GOT3 (cell line): ENCODE measurements at places on chromosomes 2 and 18.

GRCh38 chr18:38693104-38693503 lies 1127.5 kb upstream of the CELF4 start:
- no peak for DNase-seq

GRCh38 chr2:71000780-71001591 lies 6.3 kb upstream of the TEX261 start:
- DNase-seq = no peak

DNA sequence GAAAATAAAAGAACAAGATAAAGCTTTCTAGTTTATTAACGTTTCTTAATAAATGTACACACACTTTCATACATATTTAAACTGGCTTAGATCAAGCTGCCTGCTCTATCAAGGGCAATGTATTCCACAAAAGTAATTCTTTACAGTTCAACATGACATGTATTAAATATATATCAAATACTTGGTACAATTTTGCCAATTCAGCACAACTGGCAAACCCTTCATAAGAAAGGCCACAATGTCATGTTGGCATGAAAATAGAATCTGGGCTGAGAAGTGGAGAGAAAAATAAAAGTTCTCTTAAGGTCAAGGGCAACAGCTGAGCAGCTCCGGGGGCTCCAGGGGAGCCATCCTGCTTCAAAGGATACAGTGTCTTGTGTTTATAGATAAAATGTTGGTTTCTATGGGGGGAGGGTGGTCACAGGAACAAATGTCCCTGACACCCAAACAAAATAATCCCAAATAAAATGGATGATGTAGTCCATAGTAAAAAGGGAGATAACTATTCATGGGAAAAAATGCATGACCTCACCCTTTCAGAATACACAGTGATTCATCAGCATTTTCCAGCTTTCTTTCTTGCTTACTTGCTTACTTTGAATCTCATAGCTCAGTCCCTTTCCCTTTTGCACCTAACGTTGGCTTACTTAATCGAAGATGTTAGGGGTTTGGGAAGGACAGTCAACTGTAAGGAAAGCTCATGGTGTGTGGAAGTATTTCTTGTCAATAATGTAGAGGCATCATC lies 494.9 kb downstream of the NYAP2 start:
- no peak for DNase-seq

DNA sequence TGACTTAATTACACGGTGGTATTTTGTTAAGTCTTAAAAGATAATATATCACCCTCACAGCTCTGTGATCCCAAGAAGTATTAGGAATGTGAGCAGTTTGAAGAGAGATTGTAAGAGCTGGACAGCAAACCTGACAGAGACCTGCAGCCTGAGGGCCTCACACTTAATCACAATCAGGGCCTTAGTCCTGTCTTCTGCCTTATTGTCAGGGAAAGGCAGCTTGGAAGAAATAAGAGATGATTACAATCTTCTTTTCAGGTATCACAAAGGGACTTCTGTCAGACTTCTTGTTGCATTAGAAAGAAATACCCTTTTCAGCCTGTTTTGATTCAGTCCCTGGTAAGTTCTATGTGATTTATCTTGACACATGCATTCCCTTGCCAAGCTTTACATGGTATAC lies 1433.8 kb upstream of the SLC39A10 start:
- no peak for DNase-seq

GRCh38 chr2:72917877-72918553 lies 696 bp downstream of the EMX1 start:
- no peak for DNase-seq

- DNase-seq = no peak
These were observed 691.0 kb downstream of the ZEB2 start for GRCh38 chr2:143828763-143829537.

DNA sequence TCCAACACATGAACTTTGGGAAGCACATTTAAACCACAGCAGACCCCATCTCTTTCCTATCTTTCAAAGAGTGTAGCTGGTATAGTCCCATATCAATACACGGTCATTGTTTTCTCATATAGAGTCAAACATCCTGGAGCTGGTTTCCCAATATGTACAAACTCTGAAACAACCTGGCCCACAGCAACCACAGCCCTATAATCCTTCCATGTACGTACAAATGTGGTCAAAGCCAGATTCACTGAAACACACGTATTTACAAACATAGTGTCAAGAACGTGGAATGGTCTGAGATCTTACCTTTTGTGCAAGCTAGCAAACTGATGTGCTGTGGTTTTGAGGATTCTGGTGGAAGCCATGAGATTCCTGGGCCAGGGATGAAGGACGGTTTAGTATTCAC lies 97.3 kb downstream of the HS1BP3 start:
- DNase-seq = no peak
